ENCODE measurements at places on chromosomes 5 and 9. TPM values are rescaled to one million over a fixed set of nuclear protein-coding genes. Genes with fewer than 3 reads are reported as not detected.

Gene PITX1
- 17.0 TPM for total RNA-seq

DNA sequence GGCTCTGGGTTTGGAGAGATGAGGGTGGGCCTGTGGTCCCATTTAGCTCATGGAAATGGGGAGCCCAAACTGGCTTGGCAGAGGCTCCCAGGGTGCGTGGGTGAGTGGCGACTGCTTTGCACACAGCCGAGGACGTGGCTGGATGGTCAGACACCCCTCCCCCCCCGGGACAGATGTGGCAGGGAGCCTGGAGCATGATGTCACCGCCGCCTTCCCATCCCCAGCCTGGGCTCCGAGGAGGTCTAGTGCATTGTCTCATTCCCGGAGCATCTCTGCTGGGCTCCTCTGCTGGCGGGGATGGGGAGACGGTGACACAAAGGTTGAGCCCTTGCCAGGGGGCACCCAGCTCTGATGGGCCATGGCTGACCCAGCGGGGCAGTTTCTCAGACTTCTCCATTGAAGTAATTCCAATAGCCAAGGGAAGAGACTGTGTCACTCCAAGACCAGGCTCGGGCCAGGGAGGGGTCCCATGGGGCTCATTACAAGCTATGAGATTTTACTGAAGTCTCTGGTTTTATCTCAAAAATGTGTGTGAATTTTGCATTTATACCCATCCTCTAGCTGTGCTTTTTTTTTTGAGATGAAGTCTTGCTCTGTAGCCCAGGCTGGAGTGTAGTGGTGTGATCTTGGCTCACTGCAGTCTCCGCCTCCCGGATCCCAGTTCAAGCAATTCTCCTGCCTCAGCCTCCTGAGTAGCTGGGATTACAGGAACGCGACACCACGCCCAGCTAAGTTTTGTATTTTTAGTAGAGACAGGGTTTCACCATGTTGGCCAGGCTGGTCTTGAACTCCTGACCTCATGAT, 36.1 kb downstream of the HMCN2 start:
- peak; percentile 64 for ATAC-seq

DNA sequence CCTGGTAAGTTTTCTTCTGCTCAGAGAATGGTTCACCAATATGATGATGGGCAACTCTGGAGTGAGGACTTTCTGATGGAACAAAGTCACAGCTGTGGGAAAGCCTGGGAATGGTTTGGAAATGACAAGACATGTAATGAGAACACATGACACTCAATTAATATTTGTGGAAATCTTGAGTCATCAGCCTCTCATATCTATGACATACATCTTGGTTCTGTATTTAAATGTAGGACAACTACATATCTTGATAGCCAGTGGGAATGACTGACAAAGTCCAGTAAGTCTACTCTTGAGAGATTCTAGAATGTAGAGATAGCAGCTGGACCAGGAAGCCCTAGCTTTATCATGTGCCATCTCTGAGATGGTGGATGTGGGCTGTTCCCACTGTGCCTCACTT, 85.5 kb downstream of the PALM2AKAP2 start:
- ATAC-seq, result no peak

- no peak for ATAC-seq
These were observed 171.2 kb upstream of the S1PR3 start for GRCh38 chr9:88820055-88820454.

DNA sequence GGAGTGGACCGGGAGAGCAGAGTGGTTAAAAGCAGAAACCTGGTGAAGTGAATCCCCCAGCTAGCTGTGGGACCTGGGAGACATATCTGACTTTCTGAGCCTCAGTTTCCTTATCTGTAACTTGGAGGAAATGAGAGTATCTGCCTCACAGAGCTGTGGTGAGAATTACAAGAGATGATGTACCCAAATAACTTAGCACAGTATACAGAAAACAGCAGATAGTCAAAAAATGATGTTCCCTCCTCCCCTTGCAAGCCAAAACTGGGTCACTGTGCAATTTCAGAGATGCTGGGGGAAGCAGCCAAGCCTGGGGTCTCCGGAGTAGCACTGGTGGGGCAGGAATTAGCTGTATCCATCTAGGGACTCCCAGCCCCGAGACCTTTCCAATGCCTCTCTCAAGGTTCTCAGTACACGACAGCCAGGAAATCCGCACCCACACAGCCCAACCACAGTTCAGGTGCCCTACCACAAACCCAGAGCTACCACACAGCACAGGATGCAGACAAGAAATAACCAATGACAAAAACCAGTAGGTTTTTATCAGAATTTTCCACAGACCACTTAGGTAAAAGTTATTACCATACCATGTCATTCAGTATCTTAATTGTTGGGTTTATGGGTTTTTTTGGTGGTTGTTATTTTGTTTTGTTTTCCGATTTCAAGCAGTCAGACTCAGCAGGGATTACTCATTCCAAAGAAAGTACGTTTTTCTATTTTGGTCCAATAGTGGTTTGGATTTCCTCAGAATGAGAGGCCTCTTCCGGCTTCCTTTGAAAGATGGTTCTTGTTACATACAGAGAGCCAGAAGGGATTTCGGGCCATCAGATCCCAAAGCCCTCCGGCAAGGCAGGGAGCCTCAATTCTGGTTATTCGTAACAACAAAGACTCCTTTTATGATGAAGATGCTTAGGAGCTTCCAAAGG, 4.9 kb upstream of the HRH2 start:
- ATAC-seq, result no peak

Gene N4BP3
- 1.3 TPM for total RNA-seq

GRCh38 chr5:33470544-33470943, 29.8 kb downstream of the TARS1 start:
- no peak for ATAC-seq

GRCh38 chr5:176889321-176890280, 9.5 kb downstream of the HK3 start:
- no peak for ATAC-seq

DNA sequence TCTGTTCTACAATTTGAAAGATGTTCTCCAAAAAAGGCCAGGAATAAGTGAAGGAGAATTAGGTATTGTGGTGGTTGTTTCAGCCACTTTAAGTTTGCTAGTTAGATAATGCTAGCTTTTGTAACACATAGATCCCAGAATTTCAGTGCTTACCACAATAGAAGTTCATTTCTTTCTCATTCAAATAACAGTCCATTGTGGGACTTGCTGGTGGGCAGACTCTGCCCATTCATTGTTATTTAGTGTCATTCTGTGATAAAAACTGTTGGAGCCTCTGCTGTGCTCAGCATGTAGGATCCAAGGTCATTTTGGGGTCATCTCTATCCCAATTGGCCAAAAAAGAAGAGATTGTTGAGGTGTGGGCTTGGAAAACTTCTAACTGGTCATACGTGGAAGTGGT, 106.8 kb downstream of the CCDC192 start:
- ATAC-seq, result no peak

GRCh38 chr5:136021016-136021405, 7.8 kb upstream of the TGFBI start:
- ATAC-seq, result no peak

- no peak for ATAC-seq
These were observed 19.8 kb downstream of the TRIP13 start for GRCh38 chr5:912280-913091.

GRCh38 chr5:140607031-140607430, 25.9 kb downstream of the CD14 start:
- no peak for ATAC-seq

Gene IFNE
- not detected for total RNA-seq

Gene ITGA2
- total RNA-seq, result 1.5 TPM

DNA sequence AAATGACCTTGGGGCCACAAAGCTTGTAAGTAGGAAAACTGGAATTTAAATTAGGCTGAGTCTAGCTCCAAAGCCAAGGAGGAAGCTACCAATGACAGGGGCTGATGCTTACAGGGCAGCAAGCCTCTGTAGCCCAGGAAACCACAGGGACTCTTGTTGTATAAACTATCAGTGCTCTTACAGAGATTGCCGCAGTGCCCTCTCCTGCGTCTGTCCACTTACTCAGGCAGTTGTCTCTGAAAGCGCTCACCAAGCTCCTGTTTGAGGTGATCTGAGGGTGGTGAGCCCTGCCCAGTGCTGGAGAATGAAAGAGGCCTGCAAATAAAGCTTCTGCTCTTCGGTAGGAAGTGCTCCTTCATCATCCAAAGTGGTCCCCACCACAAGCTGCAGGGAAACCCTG, 498.8 kb downstream of the ARHGEF28 start:
- ATAC-seq, result no peak

DNA sequence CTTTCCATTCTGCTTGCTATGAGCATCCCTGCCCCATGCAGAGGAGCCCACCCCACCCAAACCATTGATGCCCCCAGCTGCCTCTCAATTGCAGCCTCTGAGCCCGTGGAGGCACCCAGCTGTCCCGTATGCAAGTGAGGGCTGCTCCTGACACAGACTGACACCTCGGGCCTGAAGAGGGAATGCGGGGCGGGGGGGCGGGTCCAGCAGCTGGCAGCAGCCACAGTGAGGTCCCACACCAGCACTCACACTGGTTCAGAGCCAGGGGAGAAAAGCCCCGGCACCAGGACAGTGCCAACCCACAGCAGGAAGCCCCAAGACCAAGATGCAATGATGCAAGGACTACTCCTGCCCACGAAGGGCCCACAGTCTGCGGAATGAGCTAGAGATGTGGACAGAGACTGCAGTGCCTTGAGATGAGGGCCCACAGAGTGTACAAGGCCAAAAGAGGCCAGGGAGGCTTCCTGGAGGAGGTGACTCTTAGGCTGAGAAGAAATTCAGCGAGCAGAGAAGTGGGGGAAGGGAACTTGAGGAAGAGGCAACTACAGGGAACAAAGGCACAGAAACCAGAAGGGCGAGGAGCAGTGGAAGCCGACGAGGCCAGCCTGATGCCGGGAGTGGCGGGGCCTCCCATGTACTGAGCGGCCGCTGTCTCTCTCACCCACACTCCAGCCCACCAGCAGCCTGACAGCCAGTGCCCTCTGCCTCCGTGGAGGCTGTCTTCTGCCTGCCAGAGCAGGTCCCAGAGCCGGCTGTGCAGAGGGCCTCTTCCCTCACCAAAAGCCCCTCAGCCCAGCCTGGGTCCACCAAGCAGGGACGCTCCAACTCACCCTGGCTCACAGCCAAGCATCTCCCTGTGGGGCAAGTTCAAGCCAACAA, 9.2 kb downstream of the EEIG1 start:
- ATAC-seq, result no peak

DNA sequence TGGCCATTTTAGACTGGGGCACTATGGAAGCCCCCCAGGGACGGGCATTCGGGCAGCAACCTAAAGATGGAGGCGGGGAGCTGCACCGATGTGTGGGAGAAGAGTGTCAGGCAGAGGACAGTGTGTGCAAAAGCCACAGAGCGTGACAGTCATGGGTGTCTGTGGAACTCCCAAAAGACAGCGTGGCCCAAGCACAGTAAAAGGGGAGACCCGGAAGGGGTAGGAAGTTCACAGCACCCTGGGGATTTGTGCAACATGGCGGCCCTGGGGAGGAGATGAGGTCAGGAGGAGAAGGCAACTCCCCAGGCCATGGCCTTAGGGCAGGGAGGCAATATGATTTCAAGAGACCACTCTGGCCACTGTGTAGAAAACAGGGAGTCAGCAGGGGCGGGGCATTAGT, 38.9 kb upstream of the FGF1 start:
- no peak for ATAC-seq

GRCh38 chr9:91211414-91211813, 150.3 kb downstream of the AUH start:
- no peak for ATAC-seq

Gene FOXD4
- total RNA-seq, result 0.35 TPM

- peak; percentile 52 for ATAC-seq
These were observed 34.4 kb downstream of the MAP1B start for GRCh38 chr5:72141440-72142355.

Gene MELK
- total RNA-seq, result 0.58 TPM

- ATAC-seq, result no peak
These were observed 615 bp downstream of the ATG10 start for GRCh38 chr5:81972492-81972783.

Gene HMMR
- 0.16 TPM for total RNA-seq

- peak; percentile 58 for ATAC-seq
These were observed 191.3 kb downstream of the RGS3 start for GRCh38 chr9:113654605-113655428.

Gene ZDHHC11
- 19.1 TPM for total RNA-seq

Gene HACD4
- total RNA-seq, result 17.7 TPM

- ATAC-seq, result no peak
These were observed 44.1 kb upstream of the SYNPO start for GRCh38 chr5:150596313-150596712.

Gene MRPS2
- total RNA-seq, result 21.4 TPM

Gene RASEF
- total RNA-seq, result 0.35 TPM

Gene DMRT3
- total RNA-seq, result 0.12 TPM

Gene PTGES
- 15.1 TPM for total RNA-seq

DNA sequence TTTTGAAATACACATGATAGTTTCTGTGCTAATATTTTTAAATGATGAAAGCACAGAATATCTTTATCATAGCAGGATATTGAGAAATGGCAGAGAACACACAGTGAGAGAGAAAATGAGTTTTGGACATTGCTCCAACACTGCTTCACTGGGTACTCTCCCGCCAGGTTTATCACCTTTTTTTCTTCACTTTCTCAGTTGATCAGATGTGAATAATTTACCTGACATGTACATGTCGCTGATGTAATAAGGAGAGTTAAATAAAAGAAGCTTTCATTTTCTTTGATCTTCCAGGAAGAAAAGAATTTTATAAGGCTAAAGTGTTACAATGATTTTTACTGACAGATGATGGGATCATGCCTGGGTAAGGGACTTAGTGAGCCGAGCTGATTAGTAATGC, 134.5 kb downstream of the ALDH1A1 start:
- ATAC-seq, result no peak

Gene CKS2
- 5.3 TPM for total RNA-seq

GRCh38 chr9:115548609-115549260, 430.8 kb upstream of the TNC start:
- no peak for ATAC-seq

DNA sequence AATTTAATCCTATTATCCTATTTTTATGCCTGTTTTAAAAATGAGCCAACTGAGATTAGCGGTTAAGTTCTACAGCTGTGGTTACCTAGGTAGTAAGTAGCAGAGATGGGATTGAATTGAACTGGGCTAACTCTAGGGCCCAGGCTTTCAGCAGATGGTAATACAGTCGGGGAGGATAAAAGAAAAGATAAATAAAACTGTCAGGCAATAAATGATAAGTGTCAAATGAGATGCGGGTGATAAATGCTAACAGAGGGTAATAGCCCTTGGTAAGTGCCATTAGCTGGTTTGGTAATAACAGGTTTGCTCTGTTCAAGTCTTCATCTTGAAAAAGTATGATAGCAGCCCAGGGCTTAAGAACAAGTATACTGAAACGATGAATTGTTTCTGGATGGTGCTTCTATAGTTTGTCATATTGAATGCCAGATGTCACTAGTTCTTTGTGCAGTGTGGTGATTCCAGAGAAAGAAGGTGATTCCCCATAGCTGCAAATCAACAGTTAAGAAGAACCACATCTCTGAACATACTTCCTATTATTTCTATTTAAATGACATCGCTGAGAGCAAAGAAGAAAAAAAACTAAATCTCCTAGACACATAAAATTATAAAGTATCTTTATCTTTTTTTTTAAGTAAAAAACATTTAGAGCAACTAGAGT, 360.8 kb upstream of the PANK3 start:
- no peak for ATAC-seq

GRCh38 chr9:110814159-110814558, 145.6 kb downstream of the MUSK start:
- no peak for ATAC-seq
